ENCODE measurements at places on chromosomes 1 and 21.

- no peak for DNase-seq
Measured at GRCh38 chr1:52139817-52140540, 1.9 kb upstream of the ZFYVE9 start.

DNA sequence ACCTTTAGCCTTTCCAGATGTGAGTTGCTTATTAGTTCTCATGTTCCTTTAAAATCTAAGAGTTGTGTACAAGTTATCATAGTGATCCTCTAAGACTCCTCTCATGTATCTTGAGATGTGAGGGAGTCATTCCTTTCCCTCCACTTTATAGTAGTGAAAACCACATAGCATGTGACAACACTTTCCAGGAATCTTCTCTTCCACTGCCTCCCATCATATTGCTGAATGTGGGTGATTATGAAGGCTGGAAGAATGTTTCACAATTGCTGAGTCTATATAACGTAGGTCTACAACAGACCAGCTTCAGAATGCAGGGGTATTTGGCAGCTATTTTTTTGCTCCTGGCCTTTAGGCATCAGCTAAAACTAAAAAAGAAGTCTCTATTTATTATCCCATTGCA is 44.7 kb upstream of the LRRC7 start:
- no peak for DNase-seq

DNA sequence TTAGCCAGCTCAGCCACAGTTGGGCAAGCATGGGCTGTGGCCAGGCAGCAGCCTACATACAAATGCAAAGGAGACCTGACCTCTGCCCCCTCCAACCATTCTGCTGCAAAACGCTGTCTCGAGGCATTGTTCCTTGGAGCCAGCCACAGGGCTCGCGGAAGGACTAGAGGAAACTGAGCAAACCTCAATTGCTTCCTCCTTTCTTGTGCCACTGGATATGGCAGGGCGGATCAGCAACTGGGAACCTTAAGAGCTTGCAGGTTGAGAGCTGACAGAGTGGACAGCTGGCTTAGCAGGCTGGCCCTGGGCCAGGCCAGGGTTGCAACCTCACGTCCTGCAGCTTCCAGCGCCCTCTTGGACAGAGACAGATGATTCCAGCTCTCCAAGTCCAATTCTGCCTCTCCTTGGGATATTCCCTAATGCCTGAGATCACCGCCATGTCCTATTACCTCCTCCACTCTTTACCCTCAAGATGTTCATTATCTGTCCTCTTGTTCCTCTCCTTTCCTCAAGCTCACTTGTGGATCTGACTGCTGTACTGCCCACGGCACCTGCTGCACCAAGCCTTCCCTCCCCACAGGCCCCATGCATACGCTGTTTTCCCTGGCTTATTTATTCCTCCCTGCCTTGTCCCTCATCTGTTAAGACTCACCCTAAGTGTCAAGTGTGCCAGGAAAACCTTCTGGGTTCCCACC is 67.5 kb downstream of the SDC3 start:
- no peak for DNase-seq

DNA sequence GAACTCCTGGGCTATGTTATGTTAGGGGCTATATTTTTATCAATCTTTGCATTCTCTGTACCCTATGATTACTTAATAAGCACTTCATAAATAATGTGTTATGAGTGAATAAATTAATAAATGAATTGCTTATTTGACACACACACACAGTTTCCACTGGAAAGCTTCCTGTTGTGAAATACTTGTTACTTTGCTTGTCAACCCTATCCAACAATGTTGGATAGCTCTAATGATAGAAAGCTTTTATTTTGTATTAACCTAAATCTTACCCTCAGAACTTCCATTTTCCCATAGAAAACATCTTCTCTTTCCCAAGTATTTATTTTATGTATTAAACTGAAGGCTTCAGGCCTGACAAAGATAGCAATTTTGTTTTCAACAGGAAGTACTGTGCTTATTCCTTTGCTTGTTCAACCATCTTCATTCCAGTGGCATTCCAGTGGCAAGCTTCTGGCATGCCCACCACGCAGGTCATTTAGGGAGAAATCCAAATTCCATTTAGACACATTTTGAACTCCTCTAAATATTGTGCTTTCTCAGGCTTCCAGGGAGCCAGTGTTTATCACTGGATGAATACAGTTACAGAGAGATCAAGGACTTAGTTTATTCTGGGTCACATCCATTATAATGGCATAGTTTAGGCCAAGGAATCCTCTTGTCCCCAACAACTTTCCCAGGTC is 134.4 kb downstream of the TGFB2 start:
- DNase-seq, result no peak

DNA sequence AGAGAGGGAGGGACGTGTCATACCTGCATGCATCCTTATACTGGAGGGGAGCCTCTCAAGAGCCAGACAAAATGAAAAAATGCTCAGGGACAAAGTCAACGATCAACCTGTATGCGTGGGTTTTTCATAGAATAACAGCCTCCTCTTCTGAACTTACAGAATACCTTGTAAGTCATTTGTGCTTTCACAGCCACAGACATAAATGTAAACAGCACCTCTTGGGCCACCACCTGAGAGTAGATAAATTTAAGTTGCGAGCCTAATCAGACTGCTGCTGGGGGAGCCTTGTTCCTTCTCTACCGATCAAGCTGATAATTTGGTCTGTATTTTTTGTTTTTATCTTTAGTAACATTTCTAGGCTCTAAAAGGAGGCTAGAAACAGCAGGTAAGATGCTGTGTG is 223.1 kb downstream of the KIF26B start:
- no peak for DNase-seq

DNA sequence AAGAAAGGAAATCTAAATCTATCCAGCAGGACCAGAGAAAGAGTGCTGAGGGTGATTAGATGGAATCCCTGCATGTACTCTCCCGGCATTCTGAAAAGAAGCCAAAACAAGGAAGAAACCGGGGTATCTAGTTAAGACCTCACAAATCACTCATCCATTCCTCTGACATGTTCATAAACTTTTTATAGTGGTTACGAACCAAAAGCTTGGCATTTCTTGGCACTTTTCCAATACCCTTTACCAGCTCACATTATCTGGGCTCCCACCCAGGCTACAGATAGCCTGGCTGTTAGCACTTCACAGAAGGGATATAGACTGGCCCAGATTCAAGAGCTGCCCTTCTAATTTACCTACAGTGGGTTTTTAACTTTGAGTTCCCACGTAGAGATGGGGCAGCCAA is 1.8 kb upstream of the C1orf74 start:
- DNase-seq, result no peak

DNA sequence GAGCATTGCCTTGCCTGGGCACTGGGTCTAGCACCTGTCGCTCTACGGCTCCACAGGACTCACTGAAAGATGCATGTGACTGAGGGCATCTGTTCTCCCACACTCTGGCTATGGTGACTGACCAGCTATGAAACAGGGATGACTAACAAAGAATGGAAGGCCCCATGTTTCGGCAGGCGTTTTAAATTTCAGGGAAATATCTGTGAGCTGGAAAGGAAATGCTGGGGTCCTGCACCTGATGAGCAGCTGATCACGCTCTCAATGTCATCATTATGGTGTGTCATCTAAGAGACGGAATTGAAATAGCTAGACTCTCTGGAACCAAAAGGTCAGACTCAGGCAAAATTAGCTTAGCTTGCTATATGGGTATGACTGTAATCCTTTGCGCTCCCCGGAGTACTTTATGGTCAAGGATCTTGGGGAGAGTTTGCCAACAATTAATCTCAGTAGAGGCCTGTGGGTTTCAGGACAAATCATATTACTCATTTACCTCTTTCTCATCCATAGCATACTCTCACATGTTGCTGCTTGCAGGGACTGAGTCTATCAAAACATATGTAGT is 24.5 kb upstream of the PALMD start:
- no peak for DNase-seq

DNA sequence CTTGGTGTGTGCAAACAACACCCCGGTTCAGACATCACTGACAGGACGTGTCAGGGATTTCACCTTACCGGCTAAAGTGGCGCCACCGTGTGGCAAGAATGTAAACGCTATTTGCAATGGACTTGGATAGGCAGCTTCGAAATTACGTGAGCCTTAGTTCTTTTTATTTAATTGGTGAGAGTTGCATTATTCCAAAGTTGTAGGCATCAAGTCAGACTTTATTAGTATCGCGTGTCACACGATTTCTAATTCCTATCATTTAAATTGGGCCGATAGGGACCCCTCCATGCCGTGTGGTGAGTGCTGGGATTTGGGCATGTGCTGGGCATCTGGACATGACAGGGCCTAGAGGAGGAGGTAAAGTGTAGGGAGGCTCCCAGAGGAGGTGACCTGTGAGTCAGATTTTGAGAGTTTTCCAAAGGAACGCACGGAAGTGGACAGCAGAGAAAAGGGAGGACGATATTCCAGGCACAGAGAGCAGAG is 14.5 kb upstream of the CPT2 start:
- DNase-seq, result peak; percentile 69

DNA sequence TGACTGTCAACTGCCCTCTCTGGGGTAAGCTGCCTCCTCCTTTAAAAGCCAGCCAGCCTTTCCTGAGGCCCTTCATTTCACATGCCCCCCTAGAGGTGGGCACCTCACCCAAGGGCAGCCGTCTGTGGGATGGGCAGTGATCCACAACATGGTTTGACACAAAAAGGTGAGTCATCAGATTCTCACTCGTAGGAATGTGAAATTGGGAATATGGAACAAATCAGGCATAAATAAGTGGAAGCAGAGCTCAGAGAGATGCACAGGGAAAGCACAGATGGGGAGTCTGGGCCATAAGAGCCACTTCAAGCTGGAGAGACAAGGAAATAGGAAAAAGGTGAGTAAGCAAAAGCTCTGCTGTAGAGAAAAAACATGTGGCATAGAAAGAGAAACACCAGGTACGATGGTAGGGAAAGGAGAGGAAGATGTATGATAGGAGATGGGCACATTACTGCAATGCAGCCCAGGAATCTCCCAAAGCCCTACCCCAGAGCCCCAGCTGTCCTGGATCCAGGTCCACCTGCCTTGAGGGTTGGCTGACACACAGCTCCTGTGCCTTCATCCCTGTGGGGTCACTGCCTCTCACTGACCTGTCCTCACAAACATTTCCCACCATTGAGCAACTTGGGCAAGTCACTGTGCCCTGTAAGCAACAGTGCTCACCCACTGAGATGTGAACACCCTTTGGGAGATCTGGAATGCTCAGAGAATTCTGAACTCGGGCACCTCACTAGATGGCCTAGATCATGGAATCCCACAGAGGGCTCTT is 86.6 kb downstream of the ASTN1 start:
- no peak for DNase-seq

- no peak for DNase-seq
Measured at GRCh38 chr1:211685823-211686222, 10.4 kb upstream of the NEK2 start.

- no peak for DNase-seq
Measured at GRCh38 chr1:119871881-119872280, 24.4 kb downstream of the ADAM30 start.
